ENCODE measurements at places on chromosomes 2 and 18. TPM values are rescaled to one million over a fixed set of nuclear protein-coding genes. Genes with fewer than 3 reads are reported as not detected.

EFHD1 gene
- 1.4 TPM for total RNA-seq

MDH1B gene
- 0.23 TPM for total RNA-seq

LAMA1 gene
- total RNA-seq: not detected

ANKAR gene
- 9.3 TPM for total RNA-seq

- H3K36me3 ChIP-seq: no peaks in the 10 kb centered on the region
- no peak overlapping the region for H3K4me3 ChIP-seq
- H3K27me3 ChIP-seq: no peaks in the 10 kb centered on the region
- H3K4me1 ChIP-seq: no peaks in the 10 kb centered on the region
Measured at GRCh38 chr2:121101093-121101715, 183.8 kb downstream of the TFCP2L1 start.

CCDC68 gene
- not detected for total RNA-seq

DNA sequence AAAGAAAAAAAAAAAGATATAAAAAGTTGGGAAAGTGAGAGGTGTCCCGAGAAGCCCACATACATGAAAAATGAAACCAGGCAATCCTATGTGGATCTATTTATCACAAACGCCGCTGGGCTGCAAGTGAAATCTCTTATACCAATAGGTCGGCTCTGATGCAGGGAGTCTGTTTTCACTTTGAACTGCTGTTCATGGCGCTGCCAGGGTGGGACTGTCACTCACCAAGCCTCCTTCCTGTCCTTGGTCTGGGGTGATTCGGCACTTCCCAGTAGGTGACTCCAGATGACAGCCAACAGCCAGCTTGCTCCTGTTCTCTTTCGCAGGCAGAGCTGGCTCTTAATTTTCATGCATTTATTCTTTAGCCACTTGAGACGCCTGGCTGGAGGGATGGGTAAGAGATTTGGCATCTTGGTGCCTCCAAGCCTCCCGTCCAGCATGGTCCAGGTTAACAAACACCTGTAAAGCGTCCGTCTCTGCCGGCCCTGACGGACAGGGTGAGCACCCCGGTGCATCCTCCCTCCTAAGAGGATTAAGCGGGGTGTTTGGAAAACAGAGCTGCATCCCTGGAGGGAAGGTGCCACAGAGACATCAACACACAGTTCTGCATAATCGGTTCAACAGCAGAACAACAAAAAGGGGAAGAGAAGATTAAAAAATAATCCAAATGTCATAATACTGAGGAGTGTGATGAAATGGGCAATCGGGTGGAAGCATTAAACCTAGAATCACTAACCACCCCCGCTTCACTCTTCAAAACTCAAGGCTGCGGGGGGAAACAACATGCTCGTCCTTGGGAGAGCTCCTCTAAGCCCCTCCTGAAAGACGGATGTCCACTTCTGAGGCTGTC, 58.7 kb downstream of the STEAP3 start:
- H3K27me3 ChIP-seq: no peaks in the 10 kb centered on the region
- H3K4me1 ChIP-seq: no peaks in the 10 kb centered on the region
- no peak overlapping the region for H3K4me3 ChIP-seq
- no peak overlapping the region for H3K27ac ChIP-seq
- no peaks in the 10 kb centered on the region for H3K36me3 ChIP-seq

All from activated CD8-positive, alpha-beta memory T cell treated with anti-CD3 and anti-CD28 coated beads, Interleukin-2, amount 10 ng/mL, durations not matched to agents 7 days and 5 days (primary cell).